Motor neuron (in vitro differentiated cells): ENCODE measurements at places on chromosomes 6 and 20. TPM values are rescaled to one million over a fixed set of nuclear protein-coding genes. Genes with fewer than 3 reads are reported as not detected.

Gene CEP85L
- total RNA-seq = 18.7 and 24.0 TPM in 2 replicates

Gene OR2H2
- 0.50 and 0.55 TPM in 2 replicates for total RNA-seq

Gene RUNX2
- 0.87 and 1.4 TPM in 2 replicates for total RNA-seq

Gene MAP7
- total RNA-seq = 2.9 and 3.2 TPM in 2 replicates

Gene HLA-DQA2
- total RNA-seq = not detected in 2 replicates

Gene TRIM38
- total RNA-seq = 23.5 and 23.6 TPM in 2 replicates

Gene PPP1R14C
- 52.0 and 52.5 TPM in 2 replicates for total RNA-seq

Gene LY6G6C
- total RNA-seq = 0.16 and 0.31 TPM in 2 replicates

Gene CGAS
- 0.58 and 1.0 TPM in 2 replicates for total RNA-seq

GRCh38 chr20:17716331-17716730 is 16.6 kb downstream of the BANF2 start:
- no peak for ATAC-seq

GRCh38 chr20:18621004-18621403 is 33.1 kb downstream of the DTD1 start:
- ATAC-seq = no peak

GRCh38 chr6:134809130-134809529 is 140.8 kb downstream of the ALDH8A1 start:
- no peak for ATAC-seq

DNA sequence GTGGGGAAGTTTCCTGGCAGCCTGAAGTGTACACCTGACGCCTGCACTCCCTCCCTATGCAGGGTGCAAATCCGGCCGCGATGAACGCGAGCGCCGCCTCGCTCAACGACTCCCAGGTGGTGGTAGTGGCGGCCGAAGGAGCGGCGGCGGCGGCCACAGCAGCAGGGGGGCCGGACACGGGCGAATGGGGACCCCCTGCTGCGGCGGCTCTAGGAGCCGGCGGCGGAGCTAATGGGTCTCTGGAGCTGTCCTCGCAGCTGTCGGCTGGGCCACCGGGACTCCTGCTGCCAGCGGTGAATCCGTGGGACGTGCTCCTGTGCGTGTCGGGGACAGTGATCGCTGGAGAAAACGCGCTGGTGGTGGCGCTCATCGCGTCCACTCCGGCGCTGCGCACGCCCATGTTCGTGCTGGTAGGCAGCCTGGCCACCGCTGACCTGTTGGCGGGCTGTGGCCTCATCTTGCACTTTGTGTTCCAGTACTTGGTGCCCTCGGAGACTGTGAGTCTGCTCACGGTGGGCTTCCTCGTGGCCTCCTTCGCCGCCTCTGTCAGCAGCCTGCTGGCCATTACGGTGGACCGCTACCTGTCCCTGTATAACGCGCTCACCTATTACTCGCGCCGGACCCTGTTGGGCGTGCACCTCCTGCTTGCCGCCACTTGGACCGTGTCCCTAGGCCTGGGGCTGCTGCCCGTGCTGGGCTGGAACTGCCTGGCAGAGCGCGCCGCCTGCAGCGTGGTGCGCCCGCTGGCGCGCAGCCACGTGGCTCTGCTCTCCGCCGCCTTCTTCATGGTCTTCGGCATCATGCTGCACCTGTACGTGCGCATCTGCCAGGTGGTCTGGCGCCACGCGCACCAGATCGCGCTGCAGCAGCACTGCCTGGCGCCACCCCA is 1.2 kb downstream of the GPR6 start:
- ATAC-seq = peak; percentile 46

- no peak for ATAC-seq
Observed at GRCh38 chr20:25466846-25467245, 59.4 kb downstream of the GINS1 start.

GRCh38 chr6:15507746-15508145 is 155.1 kb downstream of the DTNBP1 start:
- ATAC-seq = no peak

DNA sequence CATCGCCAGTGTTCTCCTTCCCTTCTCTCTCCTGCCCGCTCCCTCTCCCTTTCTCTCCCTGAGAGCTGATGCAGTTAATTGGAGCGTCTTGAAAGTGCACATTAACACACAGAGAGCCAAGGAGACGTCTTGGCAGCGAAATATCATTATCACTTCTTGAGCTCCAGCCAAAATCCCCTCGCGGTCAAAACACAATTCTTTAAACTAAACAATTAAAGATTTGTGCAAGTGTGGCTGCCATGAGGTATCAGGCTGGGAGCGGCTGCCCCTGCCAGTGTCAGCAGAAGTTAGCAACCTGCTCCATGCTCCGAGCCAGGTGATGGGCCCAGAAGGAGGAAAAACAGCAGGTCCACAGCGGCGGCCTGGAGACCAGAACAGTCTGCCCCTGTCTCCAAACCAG is 100.9 kb upstream of the FOXP4 start:
- no peak for ATAC-seq

GRCh38 chr6:75374961-75375400 is 90.4 kb upstream of the TMEM30A start:
- no peak for ATAC-seq

GRCh38 chr6:147508042-147508865 is at the start of gene SAMD5:
TSS of gene SAMD5 (plus strand) at chr6:147508690. CDS start at chr6:147508929, 239 bp downstream.
- ATAC-seq = peak; percentile 84

GRCh38 chr20:25579081-25579770 is 6.1 kb downstream of the NINL start:
- ATAC-seq = no peak

DNA sequence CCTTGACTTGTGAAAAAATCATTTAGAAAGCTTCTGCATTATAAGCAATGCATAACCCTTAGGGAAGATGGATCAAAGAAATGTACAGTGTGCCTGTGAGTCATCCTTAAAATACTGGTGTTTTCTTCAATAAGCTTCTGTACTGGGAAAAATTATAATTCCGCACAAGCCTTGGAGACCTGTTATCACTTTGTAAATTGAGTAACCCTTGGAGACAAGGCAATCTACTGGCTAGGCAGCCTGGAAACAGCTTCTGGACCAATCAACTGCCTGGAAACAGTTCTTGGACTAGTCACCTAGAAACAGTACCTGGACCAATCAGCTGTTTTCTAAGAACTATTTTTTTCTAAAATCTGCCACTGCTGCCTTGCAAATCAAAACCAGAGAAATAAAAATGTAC is 25.8 kb upstream of the RNGTT start:
- ATAC-seq = peak; percentile 86

DNA sequence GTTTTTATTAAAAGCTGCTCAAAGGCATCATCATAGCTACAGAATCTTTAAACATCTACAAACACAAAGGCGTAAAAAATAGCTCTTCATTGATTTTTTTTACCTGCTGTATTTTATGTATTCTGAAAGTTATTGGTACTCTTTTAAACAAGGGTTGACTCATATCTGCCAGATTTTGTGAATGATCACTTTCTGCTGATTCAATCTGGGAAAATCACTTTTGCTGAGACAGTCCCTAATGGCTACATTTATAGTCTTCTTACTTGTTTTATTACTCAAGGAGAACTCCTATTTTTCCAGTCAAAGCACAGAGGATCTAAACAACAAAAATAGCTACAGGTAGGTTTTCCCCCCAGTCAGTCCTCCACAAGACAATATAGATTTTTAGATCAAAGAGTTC is 739.0 kb downstream of the CBLN4 start:
- ATAC-seq = peak; percentile 20

GRCh38 chr6:121998631-121999030 is 400.8 kb upstream of the HSF2 start:
- peak; percentile 8 for ATAC-seq

DNA sequence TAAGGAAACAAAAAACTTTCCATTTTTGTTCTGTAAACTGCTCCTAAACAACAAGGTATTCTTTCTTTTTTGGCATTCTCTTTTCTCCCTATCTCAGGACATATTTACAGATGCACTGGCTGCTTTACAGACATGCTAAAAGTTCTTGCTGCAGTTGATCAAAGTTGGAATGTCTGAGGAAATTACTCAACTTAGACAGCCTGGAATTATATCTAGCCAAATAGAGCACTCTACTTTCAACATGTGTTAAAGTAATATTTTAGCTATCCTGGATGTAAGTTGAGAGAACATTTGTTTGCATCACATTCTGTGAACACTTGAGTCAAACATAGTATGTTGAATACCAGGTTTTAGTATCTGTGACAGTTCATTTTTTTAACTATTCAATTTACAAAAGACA is 24.8 kb downstream of the TASP1 start:
- ATAC-seq = no peak

- ATAC-seq = no peak
Observed at GRCh38 chr6:42390228-42390934, 61.3 kb downstream of the TRERF1 start.
